Hepatocyte (in vitro differentiated cells): ENCODE measurements at places on chromosomes 2 and 18. TPM values are rescaled to one million over a fixed set of nuclear protein-coding genes. Genes with fewer than 3 reads are reported as not detected.
A peak's percentile ranks its signal among the peaks of the same experiment; 100 is the strongest.

DNA sequence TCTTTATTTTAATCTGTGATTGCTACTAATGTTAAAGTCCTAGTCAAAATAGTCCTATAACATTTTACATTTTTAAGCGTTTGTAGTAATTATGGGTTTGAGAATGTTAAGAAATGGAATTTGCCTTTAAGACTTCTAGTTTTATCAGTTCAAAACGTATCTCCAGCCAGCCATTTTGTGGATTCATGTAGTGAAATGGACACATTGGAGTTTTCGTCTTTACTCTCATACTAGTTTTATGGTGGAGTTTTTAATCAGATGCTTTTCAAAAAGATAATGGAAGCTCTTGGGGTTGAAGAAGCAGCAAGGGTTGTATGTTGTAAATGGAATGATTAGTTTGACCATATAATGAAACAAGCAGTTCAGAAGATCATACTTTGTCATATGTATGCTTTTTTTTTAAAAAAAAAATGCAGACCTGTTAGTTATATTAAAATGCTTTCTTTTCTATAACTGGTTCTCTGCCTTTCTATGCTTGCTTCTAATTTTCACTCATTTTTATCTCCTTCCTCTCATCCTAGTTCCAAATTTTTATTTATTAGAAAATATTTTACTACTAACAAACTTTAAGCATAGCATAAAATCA, 16.6 kb downstream of the VAPA start:
- no peak for DNase-seq

- DNase-seq: no peak
Measured at GRCh38 chr2:54685263-54685775, 38.1 kb upstream of the EML6 start.

DNA sequence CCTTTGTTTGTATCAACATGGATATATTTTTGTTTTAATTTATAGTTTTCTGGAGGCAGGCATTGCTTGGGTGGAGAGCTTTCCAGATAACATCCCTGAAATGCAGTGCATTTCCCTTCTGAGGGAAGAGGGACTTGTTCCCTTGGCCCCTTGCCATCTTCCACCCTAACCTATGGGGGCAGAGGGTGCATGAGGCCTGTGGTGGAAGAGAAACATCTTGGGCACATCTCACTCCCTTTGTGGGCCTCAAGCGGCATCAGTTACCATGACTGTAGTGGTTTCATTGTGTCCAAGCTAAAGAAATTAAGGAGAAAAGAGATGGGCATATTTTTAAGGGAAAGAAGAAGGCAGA, 5.3 kb upstream of the RPL37A start:
- no peak for DNase-seq

GRCh38 chr2:201500534-201500933, 49.0 kb downstream of the STRADB start:
- no peak for DNase-seq

- DNase-seq: no peak
Measured at GRCh38 chr2:38775097-38775920, 2.7 kb upstream of the GEMIN6 start.

DNA sequence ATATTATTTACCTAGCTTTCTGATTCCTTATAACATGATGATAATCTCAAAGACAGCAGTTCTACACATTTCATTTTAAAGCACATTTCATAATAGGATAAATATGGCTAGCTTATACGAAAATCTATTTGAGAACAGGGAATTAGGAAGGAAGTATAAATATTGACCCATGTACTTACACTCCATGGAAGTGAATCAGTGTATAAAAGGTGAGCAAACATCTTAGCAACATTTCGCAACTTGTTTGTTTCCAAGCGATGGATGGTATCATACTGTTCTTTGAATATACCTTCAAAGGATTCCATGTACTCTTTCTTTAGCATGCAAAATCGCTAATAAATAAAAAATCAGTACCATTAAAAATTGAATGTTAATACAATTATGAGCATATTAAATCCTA, 53.1 kb downstream of the CWC22 start:
- DNase-seq: no peak

- DNase-seq: no peak
Measured at GRCh38 chr2:196566961-196567666, 72.4 kb upstream of the CCDC150 start.

DNA sequence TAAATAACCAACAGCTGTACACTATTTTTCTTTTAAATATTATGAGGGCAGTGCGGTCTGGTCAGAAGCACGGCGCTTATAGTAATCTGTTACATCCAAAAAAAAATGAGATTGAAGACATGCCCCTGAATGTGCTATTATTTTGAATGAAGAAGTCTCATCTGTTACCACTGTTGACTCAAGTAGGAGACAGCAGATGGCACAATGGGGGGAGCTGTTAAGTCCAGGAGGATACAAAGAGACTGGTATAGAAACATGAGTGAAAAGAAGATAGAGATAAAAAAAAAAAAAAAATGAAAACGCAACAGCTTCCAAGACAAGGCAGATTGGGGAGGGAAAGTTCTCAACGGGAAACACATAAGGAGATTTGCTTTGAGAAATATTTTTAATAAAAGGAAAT, 425.5 kb upstream of the PKDCC start:
- DNase-seq: no peak

DNA sequence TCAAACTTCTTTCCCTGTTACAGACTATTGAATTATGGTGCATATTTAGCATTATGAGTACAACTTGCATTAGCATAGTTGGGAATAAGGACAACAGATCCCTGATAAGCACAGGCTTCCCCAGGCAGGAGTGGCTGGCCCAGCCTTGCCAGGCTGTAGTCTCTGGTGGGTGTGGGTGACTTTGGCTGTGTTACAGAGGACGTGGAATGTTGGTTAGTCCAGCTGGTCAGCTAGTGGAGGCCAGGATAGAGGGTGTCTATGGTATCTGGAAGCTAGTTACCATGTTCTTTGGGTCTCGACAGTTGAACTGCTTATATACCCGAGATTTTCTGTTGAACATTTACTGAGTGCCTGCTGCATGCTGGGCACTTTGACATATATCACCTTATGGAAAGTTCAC, 4.7 kb downstream of the SH3RF3 start:
- DNase-seq: no peak

DNA sequence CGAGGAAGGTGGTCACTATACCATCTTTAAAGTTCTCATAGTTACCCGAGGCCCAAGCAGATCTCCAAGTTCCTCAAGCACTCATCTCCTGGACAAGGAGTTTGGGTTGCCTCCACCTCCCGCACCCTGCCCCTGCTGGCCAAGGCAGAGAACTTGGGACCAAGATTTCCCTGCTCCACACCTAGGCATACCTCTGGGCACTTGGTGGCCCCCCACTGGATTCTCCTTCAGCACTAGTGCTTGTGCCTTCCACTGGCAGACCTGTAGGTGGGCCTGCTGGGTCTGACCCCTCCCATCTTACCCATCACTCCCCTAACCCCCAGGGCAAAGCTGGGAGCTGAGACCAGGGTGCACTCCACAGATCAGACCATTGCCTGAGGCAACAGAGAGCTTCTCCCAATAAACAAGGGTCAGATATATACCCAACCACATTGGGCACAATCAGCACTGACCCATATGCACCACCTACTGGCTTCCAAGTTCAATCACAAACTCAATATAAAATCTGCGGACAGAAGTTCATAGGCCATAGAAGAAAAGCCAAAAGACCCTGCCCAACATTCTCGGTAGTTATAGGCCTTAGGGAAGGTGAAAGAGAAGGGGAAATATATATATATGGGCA, 244.2 kb downstream of the EXOC6B start:
- DNase-seq: no peak

DNA sequence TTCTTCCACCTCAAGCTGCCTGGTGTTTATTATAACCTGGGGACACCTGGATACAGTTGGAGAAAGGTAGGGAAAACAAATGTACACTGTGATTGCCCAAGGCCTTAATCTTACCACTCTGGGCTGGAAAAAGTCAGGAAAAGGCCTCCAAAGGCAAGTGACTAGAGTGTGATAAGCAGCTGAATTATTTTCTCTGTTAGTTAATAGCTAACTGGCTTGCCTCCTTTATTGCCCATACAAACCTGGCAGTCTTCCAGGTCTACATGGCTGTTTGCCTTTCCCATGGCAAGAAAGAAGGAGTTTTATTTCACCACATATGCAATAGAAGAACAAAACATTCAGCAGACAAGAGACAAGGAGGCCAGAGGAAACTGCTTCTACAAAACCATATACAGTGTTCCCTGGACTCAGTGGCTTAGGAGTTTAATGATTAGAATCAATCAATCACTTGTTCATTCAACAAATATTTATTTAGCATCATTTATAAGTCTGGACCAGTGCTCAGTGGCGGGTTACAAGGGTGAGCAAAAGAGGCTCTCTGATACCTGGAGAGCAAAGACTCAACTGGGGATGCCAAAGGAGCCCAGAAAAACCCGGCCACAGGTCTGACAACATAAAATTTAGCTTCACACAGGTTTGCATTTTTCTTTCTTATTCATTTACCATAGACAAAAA, 27.5 kb upstream of the SUCLG1 start:
- DNase-seq: peak; percentile 88

DNA sequence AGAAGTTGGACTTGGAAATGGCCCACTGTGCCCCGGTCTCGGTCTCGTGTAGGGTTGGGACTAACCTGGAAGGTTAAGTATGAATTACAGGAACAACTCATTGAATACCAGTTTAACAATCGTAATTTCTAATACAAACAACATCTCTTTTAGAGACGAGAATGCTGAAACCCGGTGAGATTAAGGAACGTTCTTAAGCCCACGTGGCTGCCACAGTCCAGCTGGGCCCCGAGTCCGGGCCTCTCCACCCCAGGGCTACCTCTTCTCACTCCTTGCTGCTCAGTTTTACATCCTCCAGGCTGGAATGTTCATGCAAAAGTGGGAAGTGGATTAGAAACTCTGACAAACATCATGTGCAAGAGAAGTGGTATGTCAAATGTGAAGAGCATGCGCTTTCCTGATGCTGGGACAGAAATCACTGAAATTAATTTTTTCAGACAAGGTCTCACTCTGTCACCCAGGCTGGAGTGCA, 29.4 kb downstream of the NGEF start:
- DNase-seq: no peak

- no peak for DNase-seq
Measured at GRCh38 chr2:233980955-233981561, 63.9 kb downstream of the TRPM8 start.

- DNase-seq: no peak
Measured at GRCh38 chr2:37226863-37227262, 4.5 kb downstream of the CEBPZ start.

GRCh38 chr2:33238111-33238510, 238.3 kb upstream of the RASGRP3 start:
- DNase-seq: no peak

- DNase-seq: no peak
Measured at GRCh38 chr2:18552351-18553077, 7.9 kb downstream of the RDH14 start.

GRCh38 chr18:6687676-6688075, 41.8 kb upstream of the ARHGAP28 start:
- DNase-seq: no peak

DNA sequence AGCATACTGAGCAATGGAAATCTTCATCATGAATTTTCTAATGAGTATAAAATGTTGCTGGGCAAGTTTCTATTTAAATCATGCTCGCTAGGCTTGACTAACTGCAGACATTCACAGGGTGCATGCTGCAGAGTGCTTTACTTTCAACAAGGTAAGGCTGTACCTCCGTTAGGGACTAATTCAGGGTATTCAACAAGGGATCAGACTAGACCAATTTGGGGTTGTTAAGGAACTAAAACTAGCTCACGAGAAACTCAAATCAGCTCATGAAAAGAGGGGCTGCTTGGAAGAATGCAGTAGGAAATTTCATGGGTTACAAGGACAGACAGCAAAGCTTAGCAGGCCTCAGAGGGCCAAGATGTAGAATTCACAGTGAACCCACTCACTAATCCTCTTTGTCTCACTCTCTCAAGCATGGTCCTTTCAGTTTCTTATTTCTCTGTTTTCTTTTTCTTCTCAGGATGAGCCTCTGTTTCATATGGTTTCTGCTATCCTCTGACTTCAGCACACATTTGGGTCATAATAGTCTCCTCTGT, 2.2 kb downstream of the MYO3B start:
- DNase-seq: no peak

DNA sequence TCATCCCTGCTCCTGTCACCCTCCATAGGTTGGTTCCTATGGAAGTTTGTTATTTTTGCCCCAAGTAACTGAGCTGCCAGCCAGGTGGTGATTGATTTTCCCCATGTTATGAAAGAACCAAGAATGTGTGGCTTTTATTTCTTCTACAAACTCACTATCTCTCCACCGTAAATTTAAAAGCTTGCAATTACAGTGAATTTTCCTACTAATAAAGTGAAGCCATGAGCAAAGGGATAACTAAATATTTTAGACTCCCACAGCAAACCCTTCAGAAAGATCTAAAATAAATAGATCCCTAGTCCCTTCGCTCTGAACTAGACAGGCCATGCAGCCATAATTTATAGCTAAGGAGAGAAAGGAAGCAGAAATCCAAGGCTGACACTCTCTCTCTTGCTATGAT, 6.2 kb upstream of the KIAA2012 start:
- no peak for DNase-seq

DNA sequence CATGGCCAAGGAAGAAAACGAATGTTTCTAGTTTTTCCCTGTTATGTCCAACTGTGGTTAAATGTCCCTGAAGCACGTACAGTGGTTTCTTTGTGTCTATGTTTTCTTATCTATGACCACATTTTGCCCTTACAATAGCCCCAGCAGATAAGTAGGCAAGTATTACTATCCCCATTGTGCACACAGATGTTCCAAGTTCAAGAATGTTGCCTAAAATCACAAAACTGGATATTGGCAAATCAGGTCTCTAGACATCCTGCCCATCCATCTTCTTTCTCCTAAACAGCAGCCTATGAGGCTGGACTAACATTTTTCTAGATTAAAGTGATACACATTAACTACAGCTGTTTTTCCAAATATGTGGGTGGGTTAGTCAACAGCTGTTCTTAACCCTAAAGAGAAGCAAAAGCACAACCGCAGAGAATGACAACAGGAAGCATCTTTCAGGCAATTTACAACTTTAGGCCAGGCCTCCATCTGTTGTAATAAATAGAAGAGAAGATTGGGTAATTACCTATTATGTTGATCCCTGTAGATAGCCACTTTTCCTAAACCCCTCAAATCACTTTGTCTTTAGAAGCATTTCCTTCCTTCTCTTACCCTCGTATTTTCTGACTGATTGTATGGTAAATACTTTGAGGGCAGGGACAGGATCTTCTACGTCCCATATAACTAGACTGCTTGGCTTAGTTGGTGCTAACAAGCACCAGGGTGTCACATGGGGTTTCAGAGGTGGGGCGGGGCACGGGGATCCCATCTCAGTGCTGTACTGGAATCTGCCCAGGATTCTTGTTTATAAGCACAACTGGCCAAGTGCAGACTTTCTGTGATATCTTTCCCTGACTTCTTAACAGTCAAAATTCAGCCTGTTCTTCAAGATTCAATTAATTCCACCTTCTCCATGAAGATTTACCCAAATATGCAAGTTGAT, 132.1 kb upstream of the SETBP1 start:
- DNase-seq: no peak

Gene ARHGAP15
- total RNA-seq: 0.17 and 1.0 TPM in 2 replicates

Gene TRPM8
- 0.33 and 0.84 TPM in 2 replicates for total RNA-seq

Gene ZAP70
- 0.80 and 1.4 TPM in 2 replicates for total RNA-seq

Gene IL36G
- 0.20 TPM in 1 of 2 replicates, not detected in the other for total RNA-seq

Gene XDH
- 4.0 and 6.7 TPM in 2 replicates for total RNA-seq

Gene LIPT1
- 5.9 and 6.1 TPM in 2 replicates for total RNA-seq

Gene MC4R
- not detected in 2 replicates for total RNA-seq

Gene LHCGR
- total RNA-seq: not detected in 2 replicates
